Fibroblast of skin of abdomen (primary cell): ENCODE measurements at places on chromosomes 11 and 22.
A peak's percentile ranks its signal among the peaks of the same experiment; 100 is the strongest.

- DNase-seq, result no peak
These were observed 30.2 kb upstream of the BID start for GRCh38 chr22:17804331-17805080.

GRCh38 chr11:64063777-64064176, 28.0 kb downstream of the FLRT1 start:
- DNase-seq, result no peak

DNA sequence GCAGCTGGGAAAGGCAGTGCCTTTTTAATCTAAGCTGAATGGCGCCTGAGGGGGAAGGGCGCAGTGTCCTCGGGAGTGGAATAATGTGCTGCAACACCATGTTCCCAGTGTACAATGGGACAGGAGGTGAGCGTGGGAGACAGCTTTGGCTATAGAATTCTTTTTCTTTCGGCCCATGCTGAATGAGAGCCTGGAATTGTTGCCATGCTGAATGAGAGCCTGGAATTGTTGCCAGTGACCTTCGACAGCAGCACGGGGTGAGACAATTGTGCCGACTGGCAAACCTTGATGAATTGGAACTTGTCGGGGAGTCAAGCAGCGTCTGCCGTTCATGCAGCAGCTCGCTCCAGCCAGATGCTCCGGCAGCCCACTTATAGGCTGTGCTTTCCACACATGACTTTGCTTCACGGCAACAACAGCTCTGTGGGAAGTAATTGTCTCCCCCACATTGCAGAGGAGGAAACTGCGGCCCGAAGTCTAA, 141.4 kb upstream of the E2F8 start:
- DNase-seq, result no peak

DNA sequence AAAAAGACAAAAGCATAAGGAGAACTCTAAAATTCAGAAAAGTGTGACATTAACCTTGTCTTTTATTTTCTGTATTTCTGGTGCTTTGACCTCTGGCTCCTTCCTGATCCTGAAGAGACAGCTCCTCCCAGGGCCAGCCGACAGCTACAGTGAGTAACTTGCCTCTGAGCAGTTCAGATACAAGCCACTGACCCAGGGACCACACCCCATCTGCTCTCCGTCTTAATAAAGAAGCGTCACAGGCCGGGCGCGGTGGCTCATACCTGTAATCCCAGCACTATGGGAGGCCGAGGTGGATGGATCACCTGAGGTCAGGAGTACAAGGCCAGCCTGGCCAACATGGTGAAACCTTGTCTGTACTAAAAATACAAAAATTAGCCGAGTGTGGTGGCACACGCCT, 6.5 kb downstream of the MLC1 start:
- no peak for DNase-seq

DNA sequence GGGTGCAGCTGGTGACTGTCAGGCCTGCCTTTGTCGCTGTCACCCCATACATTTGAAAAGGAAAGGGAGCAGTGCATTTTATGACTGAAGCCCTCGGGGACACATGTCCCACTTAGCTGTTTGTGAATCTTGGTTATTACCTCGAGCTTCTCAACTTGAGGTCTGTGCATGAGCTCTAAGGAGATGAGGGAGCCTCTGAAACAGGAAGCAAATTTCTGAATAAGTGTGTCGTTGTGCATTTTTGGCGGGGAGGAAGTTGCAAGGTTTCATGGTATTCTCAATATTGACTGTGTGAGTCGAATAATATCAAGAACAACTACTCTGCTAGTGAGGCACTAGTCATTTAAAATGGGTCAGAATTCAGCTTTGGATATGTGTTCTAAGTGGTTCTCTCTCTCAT, 149.7 kb upstream of the PLET1 start:
- DNase-seq, result no peak

GRCh38 chr11:118156531-118157185, 4.0 kb upstream of the SCN4B start:
- DNase-seq, result no peak

- no peak for DNase-seq
These were observed 62.2 kb downstream of the ARFGAP3 start for GRCh38 chr22:42794551-42795510.

GRCh38 chr11:7869467-7869866, 61.6 kb downstream of the OR10A6 start:
- DNase-seq, result no peak

DNA sequence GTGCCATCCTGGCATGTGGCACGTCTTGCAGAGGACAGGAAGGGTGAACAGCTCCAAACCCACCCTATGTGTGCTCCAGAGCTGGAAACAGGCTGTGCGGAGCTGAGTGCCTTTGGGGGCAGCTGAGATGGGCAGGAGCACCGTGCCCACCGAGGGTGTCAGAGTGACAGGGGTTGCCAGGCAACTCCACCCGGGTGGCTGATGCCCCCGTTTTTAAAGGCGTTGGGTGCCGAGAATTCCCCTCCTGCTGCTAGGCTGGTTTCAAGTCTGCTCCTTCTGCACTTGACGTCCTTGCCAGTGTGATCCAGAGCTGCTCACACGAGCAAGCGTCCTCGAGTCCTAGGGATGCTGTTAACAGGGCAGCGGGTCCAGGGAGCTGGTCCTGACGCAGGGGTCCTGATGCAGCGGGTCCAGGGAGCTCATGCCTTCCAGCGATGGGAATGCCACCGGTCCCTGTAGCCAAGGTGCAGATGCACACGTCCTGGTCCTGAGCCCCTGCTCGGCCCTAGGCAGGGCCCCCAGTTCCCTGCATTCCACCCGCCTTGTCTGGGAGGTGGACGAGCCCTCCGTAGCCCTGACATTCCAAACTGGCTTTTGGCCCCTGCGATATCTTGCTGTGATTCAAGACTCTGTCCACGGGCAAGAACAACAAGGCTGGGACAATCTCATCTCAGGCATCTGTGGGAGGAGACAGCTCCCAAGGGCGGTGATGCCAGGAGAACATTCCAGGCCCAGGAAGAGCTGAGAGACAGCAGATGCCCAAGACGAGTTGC, 4.9 kb downstream of the KCNQ1 start:
- no peak for DNase-seq

DNA sequence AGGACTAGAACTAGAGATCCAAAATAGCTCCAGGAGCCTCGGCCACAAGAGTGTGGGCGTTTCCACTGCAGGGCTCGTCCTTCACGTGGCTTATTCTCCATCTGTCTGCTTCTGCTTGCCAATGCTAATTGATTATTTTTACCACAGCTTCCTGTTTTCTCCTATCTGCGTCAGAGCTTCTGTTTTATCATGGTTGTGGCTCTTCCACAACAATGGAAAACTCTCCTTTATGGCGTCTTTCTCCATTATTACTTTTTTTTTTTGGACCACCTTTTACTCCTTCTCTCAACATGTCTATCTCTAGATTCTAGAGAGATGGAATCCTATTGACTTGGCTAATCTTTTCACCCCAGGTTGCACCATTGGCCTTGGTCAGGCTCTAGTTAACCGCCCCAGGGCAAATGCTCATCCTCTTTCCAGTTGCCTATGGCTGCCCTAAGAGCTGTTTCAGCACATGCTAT, 25.9 kb downstream of the CAT start:
- no peak for DNase-seq

DNA sequence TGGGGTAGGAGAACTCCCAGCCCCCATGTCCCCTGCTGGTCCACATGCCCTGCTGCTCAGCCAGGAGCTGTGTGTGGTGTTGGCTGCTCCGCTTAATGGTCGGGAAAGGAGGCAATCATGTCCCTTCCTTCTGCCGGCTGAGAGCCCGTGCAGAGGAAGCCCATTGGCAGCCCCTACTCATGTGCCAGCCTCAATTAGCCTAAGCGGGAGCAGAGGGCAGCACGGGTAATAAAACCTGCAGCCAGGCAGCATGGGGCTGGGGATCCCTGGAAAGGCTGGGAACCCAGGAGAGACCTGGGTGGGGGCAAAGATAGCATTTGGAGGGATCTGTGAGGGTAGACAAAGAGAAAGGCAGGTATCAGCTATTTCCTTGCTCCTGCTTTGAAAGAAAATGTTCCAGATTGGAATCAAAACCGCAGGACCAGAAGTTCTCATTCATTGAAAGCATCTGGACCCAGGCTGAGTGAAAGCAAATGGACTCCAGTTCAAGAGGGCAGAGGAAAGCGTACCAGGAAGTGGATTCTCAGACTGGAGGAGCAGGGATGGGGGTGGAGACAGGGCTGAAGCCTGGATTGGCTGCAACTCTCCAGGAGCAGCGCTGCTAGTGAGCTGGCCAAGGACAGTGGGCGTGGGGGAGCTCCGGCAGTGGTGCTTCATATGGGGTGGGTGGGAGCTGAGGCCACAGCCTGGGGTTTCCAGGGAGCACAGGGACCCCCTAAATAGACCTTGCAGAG, 103.4 kb upstream of the NECTIN1 start:
- peak; percentile 65 for DNase-seq

DNA sequence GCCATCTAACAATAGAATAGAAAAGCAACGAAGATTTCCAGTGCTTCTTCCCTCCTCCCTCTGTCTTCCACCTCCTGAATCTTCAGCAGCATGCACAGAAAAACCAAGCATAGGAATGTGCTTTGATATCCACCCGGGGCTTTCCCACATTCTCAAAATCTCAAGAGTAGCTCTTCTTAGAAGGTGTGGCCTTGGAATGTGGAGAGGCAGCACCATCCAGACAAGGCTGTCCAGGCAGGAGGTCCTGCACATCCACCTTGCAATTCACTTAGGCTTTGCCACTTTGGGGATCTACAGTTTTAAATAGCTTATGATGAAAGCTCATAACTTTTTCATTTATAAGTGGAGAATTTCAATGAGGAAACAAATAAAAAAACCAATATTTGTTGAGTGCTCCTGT, 72.9 kb downstream of the KIRREL3 start:
- DNase-seq, result peak; percentile 38

- DNase-seq, result no peak
These were observed 449 bp upstream of the TOM1 start for GRCh38 chr22:35299217-35299672.

DNA sequence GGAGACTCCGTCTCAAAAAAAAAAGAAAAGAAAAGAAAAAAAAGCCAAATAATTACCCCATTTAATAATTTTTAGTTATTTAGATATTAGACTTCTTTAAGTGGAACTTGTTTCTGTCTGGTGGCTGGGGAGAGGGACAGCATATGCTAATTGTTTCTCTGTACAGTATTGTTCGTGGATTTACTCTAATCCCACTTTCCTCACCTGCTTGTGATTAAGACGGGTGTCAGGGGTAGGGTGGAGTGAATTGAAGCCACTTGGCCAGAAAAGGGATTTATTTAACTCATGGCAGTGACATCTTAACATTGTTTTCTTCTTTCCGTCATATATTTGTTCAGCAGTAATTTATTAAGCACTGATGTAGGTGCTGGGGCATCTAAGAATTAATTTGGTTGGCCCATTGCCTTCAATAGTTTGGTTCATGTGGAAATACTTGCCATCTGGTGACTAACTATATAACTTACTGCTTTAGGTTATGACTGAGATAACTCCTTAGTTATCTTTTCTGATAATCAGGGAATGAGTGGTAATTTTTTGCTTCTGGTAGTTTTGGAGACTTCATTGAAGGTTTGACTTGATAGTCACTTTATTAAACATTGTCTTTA, 4.6 kb downstream of the TNRC6B start:
- peak; percentile 53 for DNase-seq

DNA sequence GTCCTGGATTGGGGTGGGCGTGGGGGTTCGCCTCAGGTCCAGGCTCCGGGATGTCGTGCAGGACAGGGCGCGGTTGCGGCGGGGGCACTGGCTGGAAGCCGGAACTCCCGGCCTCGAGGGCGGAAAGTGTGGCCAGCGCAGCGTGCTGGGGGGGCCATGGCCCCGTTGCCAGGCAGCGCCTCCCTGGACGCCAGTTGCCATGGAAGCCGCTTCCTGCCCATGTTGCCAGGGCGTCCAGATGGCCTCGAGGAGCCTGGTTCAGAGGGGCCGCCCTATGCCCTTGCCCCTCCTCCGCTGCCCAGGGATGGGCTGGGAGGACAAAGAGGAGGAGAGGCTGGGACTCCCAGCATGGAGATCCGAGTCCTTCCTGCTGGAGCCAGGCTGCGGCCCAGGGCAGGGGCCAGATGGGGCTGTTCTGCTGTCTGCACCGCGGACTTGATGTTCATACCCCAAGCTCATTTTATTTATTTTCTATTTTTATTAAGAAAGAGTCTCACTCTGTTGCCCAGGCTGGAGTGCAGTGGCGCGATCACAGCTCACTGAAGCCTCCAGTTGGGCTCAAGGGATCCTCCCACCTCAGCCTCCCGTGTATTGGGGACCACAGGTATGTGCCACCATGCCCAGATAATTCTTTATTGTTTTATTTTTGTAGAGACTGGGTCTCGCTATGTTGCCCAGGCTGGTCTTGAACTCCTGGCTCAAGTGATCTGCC, 4.6 kb upstream of the CCDC188 start:
- no peak for DNase-seq

- DNase-seq, result no peak
These were observed 892.4 kb downstream of the KCNA4 start for GRCh38 chr11:29124470-29124869.

DNA sequence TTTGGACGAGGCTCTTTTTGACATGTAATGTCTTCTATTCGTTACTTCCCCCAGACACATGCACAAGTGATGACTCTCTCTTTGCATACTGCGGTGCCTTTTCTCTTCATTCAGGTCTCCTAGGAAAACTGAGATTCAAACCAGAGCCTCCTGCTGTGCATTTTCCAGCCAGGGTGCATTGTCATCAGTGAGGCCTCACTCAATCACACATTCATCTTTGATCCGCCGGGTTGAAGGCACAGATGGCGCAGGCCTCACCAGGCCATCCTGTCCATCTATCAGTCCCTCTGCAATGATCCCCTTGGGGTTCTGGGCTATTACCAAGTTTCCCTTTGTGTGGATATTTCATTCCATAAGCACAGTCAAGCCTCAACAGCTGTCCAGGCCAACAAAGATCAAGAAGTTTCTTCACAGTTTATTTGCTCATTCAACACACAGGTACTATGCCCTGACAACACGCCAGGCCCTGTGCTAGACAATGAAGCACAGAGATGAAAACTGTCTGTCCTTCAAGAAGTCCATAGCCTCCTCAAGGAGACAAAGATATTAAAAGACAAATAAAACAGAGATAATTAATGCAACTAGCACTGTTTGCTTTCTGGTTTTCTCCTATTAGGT, 107.8 kb downstream of the LARGE1 start:
- no peak for DNase-seq

- no peak for DNase-seq
These were observed 4.0 kb upstream of the SEC14L2 start for GRCh38 chr22:30392661-30393321.

DNA sequence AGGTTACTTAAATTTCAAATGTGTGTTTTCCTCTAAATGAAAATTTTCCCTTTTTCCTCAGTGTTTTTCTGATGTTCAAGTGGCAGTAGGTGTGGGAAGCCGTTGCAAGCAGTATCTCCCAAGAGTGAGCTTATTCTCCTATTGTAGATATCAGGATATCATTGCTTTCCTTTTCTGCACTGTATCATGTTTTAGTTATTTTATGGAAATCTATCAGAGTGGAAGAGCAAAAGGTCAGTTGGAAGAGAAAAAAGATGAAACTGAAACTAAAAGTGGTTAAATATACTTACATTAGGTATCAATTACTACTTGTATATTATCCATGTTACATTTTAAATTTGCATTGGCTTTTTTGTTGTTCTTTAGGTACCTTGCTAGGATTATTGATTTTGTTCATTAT, 57.0 kb downstream of the PDE3B start:
- DNase-seq, result no peak

- DNase-seq, result no peak
These were observed 3.3 kb upstream of the DGCR8 start for GRCh38 chr22:20076627-20077172.

GRCh38 chr22:45602824-45603595, 68.6 kb upstream of the ATXN10 start:
- peak; percentile 86 for DNase-seq
